ENCODE measurements at places on chromosomes 7 and 10.

- DNase-seq, result no peak
These were observed 65.3 kb downstream of the CUZD1 start for GRCh38 chr10:122780391-122780790.

DNA sequence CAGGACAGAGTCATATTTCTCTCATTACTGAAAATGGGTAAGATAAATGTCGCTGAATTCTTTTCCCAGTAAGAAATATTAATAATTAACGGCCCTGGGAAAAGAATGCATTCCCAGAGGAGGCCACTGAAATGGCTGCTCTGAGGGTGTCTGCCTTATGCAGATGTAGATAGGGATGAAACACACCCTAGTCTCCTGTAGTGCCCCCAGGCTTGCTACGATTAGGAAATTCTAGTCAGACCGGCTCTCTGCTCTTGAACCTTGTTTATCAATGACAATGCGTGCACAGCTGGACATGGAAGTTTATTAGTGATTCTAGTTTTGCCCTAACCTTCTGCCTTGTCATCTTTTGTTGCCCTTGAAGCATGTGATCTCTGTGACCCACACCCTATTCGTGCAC, 291.1 kb downstream of the ZNF248 start:
- DNase-seq, result no peak

DNA sequence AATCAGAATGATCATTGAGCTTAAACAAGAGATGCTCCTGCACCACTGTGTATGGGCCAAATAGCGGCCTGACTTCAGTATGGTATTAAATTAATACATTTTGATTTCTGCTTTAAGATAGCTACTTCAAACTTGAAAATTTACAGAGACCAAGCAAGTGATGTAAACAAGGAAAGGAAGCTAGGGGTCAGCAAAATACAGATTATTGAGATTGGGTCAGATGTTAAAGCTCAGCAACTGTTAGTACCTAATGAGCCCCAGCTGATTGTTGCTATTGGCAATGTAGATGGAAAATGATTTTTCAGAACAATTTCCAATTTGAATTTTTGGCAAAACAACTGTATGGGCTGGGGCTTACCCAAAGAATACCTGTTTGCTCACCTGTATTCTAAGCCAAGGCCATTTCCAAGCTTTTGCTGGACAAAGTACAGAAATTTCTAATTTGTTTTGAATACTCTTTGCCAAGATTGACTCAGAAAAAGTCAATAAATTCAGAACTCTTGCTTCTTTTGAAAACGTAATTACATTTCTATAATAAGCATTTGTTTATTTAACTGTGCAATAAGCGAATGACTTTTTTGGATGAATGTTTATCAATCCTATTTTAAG, 23.0 kb upstream of the DLD start:
- DNase-seq, result no peak

- no peak for DNase-seq
These were observed 90.9 kb upstream of the PIP4K2A start for GRCh38 chr10:22805304-22805703.

DNA sequence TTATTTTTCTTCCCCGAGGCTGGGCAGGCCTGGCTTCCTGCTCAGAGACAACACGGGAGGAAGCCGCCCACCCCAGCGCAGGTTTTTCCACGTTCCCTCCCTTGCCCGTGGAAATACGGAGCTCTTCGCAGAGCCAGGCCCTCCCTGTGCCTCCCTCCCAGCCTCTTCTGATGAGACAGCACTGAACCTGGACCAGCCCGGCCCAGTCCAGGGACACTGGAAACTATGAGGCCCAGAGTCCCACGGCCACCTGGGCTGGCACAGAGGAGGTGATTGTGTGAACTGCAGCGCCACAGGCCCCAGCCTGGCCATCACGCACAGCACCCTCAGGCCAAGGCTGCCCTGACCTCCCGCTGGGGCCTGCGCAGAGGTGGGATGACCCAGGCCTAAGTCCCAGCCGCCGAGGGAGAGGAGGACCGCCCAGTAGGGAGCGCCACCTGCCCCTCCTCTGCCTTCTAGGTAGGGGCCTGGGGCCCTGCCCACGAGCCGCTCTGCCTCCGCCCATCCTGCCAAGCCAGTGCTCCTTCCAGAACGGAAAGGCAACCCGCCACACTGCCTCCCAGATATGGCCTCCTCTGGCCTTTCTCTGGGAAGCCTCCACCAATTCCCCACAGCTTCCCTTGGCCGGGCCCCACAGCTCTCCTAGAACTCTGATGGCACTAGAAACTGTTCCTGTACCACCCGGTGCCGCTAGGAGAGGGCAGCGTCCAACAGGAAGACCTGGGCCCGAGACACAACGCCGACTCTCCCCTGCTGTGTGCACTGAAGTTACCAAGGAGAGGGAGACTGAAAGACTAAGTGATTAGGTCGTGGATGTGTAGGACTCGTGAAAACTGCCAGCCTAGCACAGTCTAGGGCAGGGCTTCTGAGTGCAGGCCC, 57.2 kb downstream of the PROSER2 start:
- no peak for DNase-seq

DNA sequence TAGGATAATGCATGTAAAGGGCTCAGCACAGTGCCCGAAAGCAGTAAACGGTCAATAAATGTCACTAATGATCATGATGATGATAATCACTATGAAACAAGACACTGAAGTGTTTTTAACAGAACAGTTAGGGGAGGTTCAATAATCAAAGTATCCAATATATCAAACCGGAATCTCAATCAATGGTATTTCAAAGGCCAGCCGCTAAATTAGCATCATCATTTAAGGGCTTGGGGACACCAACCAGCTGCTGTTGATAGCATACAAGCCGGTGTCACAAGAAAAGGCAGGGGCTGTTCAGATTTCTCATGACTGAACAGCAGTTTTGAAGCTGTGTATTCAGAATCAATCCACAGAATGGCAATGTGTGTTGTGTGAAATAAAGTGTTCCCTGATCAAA, 316.0 kb upstream of the NPVF start:
- no peak for DNase-seq

DNA sequence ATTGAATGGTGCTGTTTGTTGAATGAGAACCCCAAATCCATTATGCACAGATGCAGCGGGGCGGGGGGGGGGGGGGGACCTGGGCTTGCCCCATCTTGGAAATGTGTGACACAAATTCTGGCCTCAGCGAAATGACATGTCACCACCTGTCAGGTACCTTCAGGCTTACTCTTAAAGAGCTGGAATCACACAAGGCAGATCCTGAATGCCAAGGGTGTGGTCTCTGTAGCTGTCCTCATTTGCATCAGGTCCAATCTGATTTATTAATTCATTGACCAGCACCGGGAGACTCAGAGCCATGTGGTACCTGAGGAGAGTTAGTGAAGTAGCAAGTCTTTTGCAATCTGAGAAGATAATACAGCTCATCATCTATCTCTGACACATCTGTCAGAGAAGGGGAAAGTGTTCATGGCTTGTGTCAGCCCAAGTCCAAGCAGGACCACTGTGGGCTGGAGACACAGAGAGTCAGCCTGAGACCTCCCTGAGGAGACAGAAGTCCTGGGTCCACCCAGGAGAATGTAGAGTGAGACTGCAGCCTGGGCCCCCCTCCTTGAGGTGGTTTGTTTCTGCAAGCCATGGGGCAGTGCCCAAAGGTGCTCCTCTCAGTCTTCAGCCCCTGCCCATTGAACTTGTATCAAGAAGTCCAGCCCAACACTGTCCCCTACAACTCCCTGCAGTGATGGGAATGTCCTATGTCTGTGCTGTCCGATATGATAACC, 46.7 kb downstream of the ADCYAP1R1 start:
- DNase-seq, result no peak

DNA sequence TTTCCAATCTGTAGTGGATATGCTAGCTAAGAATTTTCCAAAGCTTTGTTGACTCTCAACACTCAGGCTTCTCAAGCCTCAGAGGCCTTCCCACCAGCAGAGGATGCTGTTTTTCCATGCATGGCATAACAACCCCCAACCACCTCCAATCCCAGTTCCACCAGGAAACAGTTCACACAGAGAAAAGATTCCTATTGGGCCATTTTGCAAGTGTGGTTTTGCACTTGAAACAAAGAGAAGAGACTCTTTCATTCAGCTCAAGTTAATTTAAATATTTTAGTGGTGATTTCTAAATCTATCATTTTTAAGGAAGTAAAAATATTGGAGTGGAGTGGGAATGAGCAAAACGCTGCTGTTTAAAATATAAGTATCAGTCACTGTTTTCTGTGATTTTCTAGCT, 105.6 kb upstream of the COL1A2 start:
- DNase-seq, result no peak

DNA sequence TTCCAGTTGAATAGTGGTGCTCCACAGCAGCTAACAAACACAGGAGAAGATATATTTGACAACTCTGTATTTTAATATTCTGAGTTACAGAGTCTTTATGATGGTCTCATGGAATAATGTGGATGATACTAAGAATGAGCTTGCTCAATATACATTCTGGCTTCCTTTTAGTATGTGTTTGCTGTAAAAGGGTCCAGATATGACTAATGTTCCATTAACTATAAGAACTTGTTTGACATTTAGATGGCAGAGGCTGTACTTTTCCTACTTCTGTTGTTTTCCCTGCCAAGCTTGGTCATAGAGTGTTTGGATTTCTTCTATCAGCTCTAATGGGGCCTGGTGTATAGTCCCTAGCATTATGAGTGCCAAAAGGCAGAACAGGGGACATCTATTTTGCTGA, 61.5 kb upstream of the GPR22 start:
- no peak for DNase-seq

DNA sequence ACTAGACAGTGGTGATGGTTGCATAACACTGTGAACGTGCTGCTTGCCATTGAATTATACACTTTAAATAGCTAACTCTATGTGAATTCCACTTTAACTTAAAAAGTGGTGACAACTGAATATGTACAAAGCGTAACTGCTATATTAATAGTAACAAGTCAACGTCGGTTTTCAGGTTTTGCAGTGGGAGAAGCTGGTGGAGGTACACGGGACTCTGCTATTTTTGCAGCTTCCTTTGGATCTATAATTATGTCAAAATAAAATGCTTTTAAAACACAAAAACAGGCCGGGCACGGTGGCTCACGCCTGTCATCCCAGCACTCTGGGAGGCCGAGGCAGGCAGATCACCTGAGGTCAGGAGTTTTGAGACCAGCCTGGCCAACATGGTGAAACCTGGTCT, 21.0 kb downstream of the AP5Z1 start:
- no peak for DNase-seq

GRCh38 chr7:73770860-73771670, 995 bp upstream of the CLDN3 start:
- no peak for DNase-seq

- no peak for DNase-seq
These were observed 62.5 kb downstream of the C10orf143 start for GRCh38 chr10:130048081-130048480.

DNA sequence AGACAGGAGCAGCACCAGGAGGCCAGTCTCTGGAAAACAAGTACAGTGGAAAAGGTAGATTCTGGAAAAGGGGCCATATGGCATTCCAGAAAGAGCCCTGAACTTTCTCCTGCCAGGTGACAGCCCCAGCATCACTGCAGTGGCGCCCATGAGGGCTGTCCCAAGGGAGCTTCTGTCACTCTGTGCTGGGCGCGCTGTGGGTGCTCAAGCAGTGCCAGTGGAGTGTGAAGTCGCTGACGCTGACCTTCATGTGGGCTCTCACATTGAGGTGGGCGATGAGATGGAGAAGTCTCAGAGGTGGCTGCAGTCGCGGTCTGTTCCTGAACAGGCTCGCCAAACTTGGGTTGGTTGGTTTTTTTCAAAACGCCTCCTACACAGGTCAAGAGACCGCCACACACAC, 38.2 kb downstream of the FKBP6 start:
- no peak for DNase-seq

DNA sequence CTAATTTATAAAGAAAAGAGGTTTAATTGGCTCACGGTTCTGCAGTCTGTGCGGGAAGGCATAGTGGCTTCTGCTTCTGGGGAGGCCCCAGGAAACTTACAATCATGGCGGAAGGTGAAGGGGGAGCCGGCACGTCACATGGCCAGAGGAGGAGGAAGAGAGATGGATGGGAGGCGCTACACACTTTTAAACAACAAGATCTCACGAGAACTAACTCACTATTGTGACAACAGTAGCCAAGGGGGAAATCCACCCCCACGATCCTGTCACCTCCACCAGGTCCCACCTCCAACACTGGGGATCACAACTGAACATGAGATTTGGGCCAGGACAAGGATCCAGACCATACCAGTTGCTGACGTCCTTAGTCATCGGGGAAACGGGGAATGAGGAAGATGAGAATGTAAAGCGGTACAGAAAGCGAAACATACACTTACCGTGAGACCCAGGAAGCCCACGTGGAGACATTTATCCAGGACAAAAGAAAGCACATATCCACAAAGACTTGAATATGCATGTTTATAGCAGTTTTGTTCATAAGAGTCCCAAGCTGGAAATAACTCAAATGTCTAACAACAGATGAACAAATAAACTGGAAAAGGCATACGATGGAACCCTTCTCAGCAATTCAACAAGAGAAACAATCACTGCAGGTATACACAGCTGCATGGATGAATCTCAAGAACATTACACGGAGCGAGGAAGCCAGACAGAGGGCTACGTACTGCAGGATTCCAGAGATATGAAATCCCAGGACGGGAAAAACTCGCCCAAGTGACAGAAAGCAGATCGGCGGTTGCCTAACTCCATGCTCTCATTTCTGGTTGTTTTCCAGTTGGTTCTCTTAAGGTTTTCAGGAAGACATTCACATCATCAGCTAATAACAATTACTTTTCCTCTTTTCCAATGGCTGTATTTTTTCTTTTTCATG, 26.2 kb upstream of the INPP5A start:
- DNase-seq, result peak; percentile 13

DNA sequence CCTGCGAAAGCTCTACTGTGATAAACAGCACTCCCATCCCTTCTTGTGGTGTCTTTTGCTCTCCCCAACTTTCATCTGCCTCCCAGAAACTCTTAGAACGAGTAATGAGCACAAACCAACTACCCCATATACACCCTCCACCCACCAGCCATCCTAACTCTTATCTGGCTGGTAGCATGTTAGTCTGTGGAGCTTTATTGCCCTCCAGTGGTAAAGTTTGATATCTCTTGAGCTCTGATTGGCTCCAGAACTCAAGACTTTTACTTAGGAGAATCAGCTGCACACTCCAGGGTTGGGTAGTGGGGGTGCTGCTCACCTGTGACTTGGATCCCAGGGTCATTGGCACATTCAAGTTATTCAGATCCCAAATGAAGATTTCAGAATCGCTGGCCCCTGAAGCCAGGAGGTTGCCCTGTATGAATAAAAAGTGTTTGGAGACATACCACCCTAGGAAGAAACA, 10.9 kb downstream of the SEC31B start:
- peak; percentile 56 for DNase-seq

DNA sequence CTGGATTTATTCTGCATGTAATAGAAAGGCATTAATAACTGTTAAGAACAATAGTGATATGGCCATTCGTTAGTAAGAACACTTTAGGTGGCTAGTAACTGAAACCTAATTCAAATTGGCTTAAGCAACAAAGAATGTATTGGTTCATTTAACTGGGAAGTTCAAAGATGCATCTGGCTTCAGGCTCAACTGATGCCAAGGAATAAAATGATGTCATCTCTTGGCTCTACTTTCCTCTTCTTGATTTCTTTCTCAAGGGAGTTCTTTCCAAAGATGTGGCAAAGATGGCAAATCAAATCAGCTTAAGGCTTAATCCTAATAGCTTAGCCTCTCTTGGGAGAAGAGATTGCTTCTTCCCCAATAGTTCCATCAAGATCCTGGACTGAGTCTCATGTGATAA, 51.6 kb downstream of the PIK3CG start:
- DNase-seq, result no peak

GRCh38 chr7:44210107-44210506, 9.3 kb downstream of the YKT6 start:
- DNase-seq, result no peak

GRCh38 chr7:86956567-86956966, 102.9 kb downstream of the ELAPOR2 start:
- DNase-seq, result no peak

GRCh38 chr10:71975871-71976725, 11.9 kb downstream of the CHST3 start:
- DNase-seq, result no peak

GRCh38 chr7:138014686-138015085, 12.8 kb upstream of the CREB3L2 start:
- DNase-seq, result no peak
